ENCODE measurements at places on chromosomes 16 and 17.

GRCh38 chr16:11658896-11659708 lies 9.2 kb upstream of the SNN start:
- no peak for DNase-seq

DNA sequence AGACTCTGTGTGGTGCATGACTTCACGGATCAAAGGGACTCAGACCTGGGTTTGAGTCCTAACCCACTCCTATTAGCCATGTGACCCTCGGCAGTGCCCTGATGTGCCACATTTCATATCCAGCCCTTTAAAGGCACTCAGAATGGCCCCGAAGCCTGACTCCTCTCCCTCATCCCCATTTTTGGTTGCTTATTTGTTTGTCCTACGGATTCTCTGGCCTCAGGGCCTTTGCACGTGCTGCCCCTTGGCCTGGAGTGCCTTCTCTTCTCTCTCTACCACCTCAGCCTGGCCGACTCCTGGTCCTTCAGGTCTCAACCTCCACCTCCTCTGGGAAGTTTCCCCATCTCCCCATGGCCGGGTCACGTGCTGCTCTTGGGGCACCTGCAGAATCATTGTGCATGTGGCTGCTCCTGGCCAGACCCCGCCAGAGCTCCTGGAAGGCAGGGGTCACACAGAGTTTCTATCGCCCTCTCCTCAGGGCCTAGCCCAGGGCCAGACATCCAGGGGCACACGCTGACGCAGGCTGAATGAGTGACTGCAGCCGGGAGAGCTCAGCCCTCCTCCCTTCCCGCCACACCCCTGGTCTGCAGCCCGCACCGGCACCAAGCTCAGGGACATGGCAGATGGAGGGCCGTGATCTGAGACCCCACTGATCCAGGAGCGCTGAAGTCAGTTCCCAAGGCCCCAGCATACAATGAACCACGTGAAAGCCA lies 22.0 kb upstream of the CIBAR2 start:
- no peak for DNase-seq

DNA sequence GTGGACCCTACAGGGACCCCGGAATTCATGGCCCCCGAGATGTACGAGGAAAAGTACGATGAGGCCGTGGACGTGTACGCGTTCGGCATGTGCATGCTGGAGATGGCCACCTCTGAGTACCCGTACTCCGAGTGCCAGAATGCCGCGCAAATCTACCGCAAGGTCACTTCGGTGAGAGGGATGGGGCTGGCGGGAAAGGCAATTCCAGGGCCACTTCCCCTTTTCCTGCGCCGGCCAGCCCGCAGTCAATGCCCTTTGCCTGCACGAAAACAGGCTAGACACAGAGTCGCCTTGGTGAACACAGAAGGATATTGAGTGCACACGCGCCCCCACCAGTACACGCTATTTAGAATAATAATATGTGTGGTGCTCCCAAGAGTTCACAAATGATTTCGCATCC lies 4.0 kb downstream of the WNK4 start:
- no peak for DNase-seq

- DNase-seq, result no peak
Observed at GRCh38 chr16:78866521-78866920, 734.0 kb downstream of the MAF start.

DNA sequence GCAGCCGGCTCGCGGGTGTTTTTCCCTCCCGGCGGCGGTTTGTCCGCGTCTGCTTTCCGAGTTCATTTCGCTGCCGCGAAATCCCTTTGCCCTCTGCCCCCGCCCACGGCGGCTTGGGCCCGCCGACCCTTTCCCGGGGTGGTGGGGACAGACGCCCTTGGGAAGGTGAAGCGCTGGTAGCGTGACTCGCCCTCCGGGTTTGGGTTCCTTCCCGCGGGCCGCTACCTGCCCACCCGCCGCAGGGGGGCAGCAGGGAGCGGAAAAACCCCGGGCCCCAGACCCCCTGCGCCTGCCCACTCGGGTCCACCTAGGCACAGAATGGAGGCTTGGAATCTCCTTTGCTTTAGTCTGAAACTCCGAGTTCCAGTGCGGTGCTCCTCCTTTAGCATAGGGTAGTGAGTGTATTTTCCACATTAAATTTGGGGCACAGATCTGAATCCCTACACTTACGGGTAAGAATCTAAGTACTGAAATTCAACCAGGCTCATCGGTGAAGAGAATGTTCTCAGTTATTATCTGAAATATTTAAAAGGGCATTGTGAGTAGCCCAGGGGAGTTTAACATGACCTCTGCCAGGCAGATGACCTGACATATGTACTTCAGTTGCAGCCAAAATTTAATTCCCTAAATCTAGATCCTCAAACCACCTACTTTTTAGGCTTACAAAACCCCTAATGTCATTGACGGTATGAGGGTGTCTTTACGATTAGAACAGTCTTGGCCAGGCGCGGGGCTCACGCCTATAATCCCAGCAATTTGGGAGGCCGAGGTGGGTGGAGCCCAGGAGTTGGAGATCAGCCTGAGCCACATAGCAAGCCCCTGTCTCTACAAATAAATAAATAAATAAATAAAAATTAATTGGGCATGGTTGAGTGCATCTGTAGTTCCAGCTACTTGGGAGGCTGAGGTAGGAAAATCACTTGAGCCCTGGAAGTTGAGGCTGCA lies 1.0 kb downstream of the NME2 start:
- DNase-seq, result peak; percentile 63

- peak; percentile 44 for DNase-seq
Observed at GRCh38 chr17:36092230-36092629, 2.3 kb upstream of the CCL3 start.

All from CD4-positive, alpha-beta T cell treated with Interleukin-21 for 1 hour (primary cell).